ENCODE measurements at places on chromosomes 11 and 22. TPM values are rescaled to one million over a fixed set of nuclear protein-coding genes. Genes with fewer than 3 reads are reported as not detected.

Gene TSPO
- total RNA-seq = 144 TPM

Gene FGF19
- not detected for total RNA-seq

Gene BCO2
- 2.5 TPM for total RNA-seq

Gene TRIM51
- not detected for total RNA-seq

Gene MMP12
- not detected for total RNA-seq

Gene CSNK2A3
- total RNA-seq = 2.6 TPM

Gene SSTR3
- total RNA-seq = 0.08 TPM

Gene MS4A4A
- not detected for total RNA-seq

Gene CCDC15
- 2.8 TPM for total RNA-seq

Gene OR52E6
- total RNA-seq = not detected

DNA sequence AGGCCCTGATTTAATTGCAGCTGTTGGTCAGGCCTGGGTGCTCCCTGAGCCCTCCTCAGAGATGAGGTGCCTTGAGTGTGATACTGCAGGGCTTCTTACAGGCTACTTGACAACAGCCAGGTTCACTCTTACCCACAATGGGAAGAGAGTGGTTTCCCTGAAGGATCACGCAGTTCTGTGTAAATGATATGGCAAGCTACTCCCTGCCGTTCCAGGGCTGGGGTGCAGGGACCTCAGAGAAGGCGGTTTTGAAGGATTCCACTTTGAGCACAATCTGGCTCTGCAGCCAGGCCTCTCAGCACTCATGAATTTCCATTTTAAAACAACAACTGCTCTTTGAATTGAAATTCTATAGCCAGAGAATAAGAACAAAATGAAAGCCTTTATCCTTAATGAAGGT lies 92.9 kb downstream of the SLC17A6 start:
- H3K27me3 ChIP-seq = no peaks in the 10 kb centered on the region
- H3K36me3 ChIP-seq = no peaks in the 10 kb centered on the region
- H3K4me3 ChIP-seq = no peak overlapping the region
- no peak for DNase-seq

DNA sequence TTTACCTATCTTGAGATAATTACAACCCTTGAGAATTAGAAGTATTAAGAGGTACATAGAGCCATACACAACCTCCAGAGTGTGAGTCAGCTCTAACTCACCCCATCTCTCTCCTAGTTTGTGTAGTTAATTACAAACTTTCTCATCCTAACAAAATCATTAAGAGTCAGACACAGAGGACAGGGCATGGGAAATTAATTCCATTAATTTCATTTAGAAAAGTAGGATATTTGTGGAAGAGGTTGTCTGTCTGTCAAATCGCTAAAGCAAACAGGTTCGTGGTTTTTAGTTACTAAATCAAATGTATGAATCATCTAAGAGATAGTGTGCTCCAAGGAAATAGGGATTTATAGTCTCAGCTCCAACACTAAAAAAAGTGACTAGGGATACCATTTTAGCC lies 1261.4 kb upstream of the TENM4 start:
- DNase-seq = no peak
- H3K4me1 ChIP-seq = peaks cover 23% of the 10 kb centered on the region
- no peaks in the 10 kb centered on the region for H3K36me3 ChIP-seq
- H3K27me3 ChIP-seq = no peaks in the 10 kb centered on the region

DNA sequence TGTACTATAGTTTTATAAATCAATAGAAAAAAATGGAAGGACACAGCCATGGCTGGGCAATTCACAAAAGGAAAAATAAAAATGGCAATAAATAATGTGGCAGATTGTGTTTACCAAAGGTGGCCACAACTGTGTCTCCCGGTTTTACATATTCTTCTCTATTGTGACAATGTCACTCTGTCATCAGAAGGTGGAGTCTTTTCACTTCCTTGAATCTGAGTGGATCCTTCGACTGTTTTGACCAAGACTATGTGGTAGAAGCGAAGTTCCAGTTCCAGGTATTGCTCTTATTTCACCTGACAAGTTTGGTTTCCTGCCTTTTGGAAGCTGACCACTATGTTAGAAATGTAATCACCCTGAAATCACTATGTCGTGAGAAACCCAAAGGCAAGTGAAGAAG lies 31.0 kb upstream of the HSD17B12 start:
- H3K27me3 ChIP-seq = no peaks in the 10 kb centered on the region
- no peaks in the 10 kb centered on the region for H3K36me3 ChIP-seq
- H3K4me3 ChIP-seq = no peak overlapping the region
- H3K4me1 ChIP-seq = peaks cover 6% of the 10 kb centered on the region

DNA sequence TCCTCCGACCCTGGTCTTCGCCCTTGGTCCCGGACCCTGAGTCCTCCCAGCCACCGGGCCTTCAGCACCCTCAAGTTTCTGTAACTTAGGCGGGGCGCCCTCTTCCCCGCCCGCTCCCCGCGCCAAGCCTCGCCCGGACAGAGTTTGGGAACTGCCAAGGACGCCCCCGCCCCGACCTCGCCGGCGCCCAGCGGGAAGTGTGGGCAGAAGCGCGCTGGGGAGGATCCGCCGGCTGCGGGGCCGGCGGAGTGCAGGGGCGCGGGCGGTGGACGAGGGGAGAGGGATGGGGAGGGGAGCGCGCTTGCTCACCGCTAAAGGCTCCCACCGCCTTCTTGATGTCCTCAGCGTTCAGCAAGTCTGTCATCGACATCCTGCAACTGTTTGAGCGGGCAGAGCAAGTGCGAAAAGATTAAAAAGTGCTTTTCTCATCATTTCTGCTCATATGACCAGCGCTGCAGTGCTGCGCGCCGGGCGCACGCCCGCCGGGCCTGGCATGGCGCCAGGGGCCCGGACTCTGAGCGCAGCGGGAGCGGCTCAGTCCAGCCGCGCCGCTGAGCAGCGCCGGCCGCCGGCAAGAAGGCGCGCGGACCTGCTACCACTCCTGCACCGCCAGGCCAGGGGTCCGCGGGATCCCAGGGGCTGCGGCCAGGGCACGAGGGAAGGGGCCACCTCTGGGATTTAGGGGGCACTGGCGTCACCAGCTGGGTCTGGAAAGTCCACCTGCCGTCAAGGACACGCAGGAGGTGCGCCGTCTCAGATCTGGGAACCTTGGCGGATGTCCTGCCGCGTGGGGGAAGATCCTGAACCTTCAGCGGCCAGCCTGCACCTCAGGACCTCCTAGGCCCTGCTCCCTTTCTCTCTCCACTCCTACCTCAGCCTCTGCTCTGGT lies at the start of gene PVALB:
TSS of gene PVALB (minus strand) at position 400 of the 889 bp plus-strand sequence. CDS start at position 370, 30 bp downstream.
- H3K4me1 ChIP-seq = no peaks in the 10 kb centered on the region
- no peaks in the 10 kb centered on the region for H3K36me3 ChIP-seq
- H3K27me3 ChIP-seq = peaks cover 8% of the 10 kb centered on the region
- DNase-seq = no peak
- no peak within 1 kb of the TSS for H3K27ac ChIP-seq

DNA sequence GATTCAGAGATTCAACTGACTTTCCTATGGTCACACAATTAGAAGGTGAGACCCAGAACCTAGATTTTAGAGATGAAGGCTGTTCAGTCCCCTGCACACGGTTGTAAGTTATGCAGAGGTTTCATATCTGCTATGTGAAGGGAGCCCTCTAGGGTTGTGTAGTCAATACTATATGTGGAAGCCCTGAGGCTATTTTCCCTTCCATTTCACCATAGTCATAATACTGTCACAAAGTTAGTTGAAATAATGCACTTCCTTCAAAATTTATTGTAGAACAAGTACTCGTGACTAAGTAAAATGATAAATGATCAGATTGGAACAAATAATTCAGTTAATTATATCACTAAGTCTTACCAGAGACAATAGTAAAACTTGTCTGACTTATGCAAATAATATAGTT lies 48.8 kb downstream of the ENDOD1 start:
- no peaks in the 10 kb centered on the region for H3K4me1 ChIP-seq
- no peak overlapping the region for H3K27ac ChIP-seq
- DNase-seq = no peak
- H3K4me3 ChIP-seq = no peak overlapping the region
- peaks cover 3% of the 10 kb centered on the region for H3K27me3 ChIP-seq
- H3K36me3 ChIP-seq = no peaks in the 10 kb centered on the region

GRCh38 chr11:45025716-45026492 lies 75.2 kb upstream of the TP53I11 start:
- H3K4me3 ChIP-seq = no peak overlapping the region
- H3K27me3 ChIP-seq = no peaks in the 10 kb centered on the region
- no peaks in the 10 kb centered on the region for H3K36me3 ChIP-seq
- H3K4me1 ChIP-seq = no peaks in the 10 kb centered on the region

- H3K27ac ChIP-seq = no peak overlapping the region
- H3K27me3 ChIP-seq = no peaks in the 10 kb centered on the region
- DNase-seq = no peak
- H3K36me3 ChIP-seq = peaks cover 2% of the 10 kb centered on the region
- no peaks in the 10 kb centered on the region for H3K4me1 ChIP-seq
- no peak overlapping the region for H3K4me3 ChIP-seq
Measured at GRCh38 chr22:19492504-19493174, 12.9 kb downstream of the CDC45 start.

GRCh38 chr11:94597896-94598295 lies 30.7 kb downstream of the PIWIL4 start:
- no peaks in the 10 kb centered on the region for H3K27me3 ChIP-seq
- peaks cover 2% of the 10 kb centered on the region for H3K4me1 ChIP-seq
- no peaks in the 10 kb centered on the region for H3K36me3 ChIP-seq
- no peak overlapping the region for H3K4me3 ChIP-seq
- no peak for DNase-seq

- DNase-seq = no peak
- no peaks in the 10 kb centered on the region for H3K27me3 ChIP-seq
- H3K36me3 ChIP-seq = no peaks in the 10 kb centered on the region
Measured at GRCh38 chr22:50293441-50294318, 13.8 kb downstream of the PLXNB2 start.

GRCh38 chr11:75151346-75152047 lies 590 bp downstream of the SLCO2B1 start:
- H3K27me3 ChIP-seq = peaks cover 2% of the 10 kb centered on the region
- no peak overlapping the region for H3K27ac ChIP-seq
- no peaks in the 10 kb centered on the region for H3K4me1 ChIP-seq
- H3K4me3 ChIP-seq = no peak overlapping the region
- DNase-seq = no peak

DNA sequence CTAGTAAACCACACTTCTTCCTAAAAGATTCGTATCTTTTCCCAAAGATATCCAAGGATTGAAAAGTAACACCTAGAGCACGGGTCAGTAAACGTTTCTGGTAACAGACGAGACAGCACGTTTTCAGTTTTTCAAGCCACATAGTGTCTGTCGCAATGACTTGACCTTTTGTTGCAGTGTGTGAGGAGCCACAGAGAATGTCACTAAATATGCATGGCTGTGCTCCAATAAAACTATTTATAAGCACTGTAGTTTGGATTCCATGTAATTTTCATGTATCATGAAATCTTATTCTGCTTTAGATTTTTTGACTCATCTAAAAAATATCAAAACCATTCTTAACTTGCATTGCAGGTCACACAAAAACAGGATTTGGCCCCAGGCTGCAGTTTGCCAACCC lies 18.3 kb upstream of the MICAL3 start:
- no peak for DNase-seq
- H3K4me3 ChIP-seq = no peak overlapping the region
- no peaks in the 10 kb centered on the region for H3K27me3 ChIP-seq
- H3K27ac ChIP-seq = no peak overlapping the region
- no peaks in the 10 kb centered on the region for H3K4me1 ChIP-seq

DNA sequence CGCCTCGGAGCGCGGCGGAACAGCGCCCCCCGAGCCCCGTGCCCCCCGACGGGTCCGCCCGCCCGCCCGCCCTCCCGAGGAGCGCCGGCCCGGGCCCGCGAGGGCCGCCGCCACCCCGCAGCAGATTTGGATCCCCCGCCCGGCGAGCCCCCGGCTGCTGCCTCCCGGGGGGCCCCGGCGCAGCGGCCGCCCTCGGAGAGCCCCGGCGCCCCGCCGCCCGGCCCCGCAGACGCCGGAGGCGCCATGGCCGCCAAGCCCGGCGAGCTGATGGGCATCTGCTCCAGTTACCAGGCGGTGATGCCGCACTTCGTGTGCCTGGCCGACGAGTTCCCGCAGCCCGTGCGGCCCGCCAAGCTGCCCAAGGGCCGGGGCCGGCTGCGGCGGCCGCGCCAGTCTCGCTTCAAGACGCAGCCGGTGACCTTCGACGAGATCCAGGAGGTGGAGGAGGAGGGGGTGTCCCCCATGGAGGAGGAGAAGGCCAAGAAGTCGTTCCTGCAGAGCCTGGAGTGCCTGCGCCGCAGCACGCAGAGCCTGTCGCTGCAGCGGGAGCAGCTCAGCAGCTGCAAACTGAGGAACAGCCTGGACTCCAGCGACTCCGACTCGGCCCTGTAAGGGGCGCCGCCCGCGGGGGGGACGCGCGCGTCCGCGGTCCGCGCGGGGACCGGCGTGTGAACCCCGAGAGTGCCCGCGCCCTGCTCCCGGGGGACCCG lies 380 bp downstream of the C11orf96 start:
- peak overlapping the region; percentile 30 for H3K4me3 ChIP-seq
- H3K4me1 ChIP-seq = peaks cover 7% of the 10 kb centered on the region
- no peaks in the 10 kb centered on the region for H3K36me3 ChIP-seq
- no peak overlapping the region for H3K27ac ChIP-seq

- DNase-seq = no peak
- no peaks in the 10 kb centered on the region for H3K36me3 ChIP-seq
- no peaks in the 10 kb centered on the region for H3K27me3 ChIP-seq
Measured at GRCh38 chr11:135002236-135002635, 590.2 kb upstream of the B3GAT1 start.

DNA sequence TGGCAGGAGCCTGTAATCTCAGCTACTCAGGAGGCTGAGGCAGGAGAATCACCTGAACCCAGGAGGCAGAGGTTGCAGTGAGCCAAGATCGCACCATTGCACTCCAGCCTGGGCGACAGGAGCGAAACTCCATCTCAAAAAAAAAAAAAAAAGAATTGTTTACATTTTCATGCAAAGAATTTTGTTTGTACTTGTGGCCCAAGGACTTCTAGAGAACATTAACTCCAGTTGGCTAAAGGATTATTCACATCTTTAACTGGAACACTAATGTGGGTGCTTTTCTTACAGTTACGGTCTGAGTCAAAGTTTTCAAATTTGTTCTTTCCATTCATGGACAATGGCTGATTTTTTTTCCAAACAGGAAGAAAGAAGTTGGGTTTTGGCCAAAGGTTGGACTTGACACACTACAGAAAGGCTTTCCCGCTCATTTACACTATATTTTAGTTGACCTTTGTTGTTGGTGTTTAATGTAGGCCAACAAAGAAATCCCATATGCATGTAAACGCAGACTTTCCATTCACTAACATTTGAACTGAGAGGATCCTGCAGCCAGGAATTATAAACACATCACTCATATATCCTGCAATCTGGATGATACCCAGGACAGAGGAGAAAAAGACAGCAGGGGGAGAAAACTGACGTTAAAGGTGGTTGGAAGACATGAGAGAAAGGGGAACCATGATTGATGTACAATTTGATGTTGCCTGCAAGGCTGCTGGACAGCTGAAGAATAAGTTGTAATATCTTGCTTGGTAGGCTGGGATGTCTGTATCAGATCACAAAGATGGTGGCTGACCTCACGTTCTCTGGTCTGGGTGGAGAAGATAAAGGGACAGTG lies 13.1 kb downstream of the POU2AF1 start:
- H3K27ac ChIP-seq = no peak overlapping the region
- H3K27me3 ChIP-seq = 0 out of 2 replicates have a peak, but pooled peaks cover 2% of the 10 kb centered on the region
- H3K4me1 ChIP-seq = no peaks in the 10 kb centered on the region
- H3K36me3 ChIP-seq = no peaks in the 10 kb centered on the region
- H3K4me3 ChIP-seq = no peak overlapping the region
- DNase-seq = no peak

- H3K4me3 ChIP-seq = no peak overlapping the region
- no peak overlapping the region for H3K27ac ChIP-seq
- H3K36me3 ChIP-seq = no peaks in the 10 kb centered on the region
- peaks cover 3% of the 10 kb centered on the region for H3K4me1 ChIP-seq
Measured at GRCh38 chr11:64259533-64260067, 8.3 kb downstream of the PLCB3 start.

All from Panc1 (cell line).